Type B pancreatic cell (in vitro differentiated cells): ENCODE measurements at places on chromosomes 5 and 9. TPM values are rescaled to one million over a fixed set of nuclear protein-coding genes. Genes with fewer than 3 reads are reported as not detected.

DNA sequence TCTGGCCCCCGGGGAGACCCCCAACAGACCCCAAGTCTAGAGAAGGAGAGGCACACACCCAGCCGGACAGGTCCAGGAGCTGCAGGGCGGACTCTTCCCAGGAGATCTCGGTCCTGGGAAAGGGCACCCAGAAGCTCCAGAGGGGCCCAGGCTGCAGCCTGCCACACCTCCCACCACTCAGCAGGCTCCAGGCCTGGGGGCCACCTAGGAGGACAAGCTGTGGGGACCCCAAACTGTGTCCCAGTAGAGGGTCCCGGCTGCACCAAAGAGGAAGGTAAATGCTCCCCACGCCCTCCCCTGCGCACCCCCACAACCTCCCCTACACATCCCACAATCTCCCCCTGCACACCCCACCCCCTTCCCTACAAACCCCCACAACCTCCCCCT, 48.5 kb downstream of the PLEKHG4B start:
- H3K4me1 ChIP-seq: peaks cover 6% of the 10 kb centered on the region
- H3K4me3 ChIP-seq: no peak overlapping the region
- peaks cover 12% of the 10 kb centered on the region for H3K36me3 ChIP-seq
- no peaks in the 10 kb centered on the region for H3K27me3 ChIP-seq
- H3K27ac ChIP-seq: no peak overlapping the region
- no peak for DNase-seq

DNA sequence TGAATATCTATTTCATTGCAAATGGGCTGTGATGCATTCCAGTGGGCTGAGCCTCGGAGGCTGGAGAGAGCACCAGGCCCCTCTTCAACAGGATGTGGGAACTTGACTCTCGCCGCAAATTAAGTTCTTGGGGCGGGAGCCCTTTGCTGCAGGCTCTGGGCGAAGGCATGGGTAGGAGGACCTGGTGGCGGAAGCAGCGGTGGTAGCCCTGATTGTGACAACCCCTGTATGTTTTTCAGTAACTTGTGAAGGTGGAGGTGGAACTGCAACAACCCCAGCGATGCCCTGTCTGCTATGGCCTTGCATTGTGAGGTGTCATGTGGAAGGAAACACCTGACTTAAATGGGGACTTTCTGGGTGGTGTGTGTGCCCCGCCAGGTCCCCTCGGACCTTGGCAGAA, 9.4 kb downstream of the FYB1 start:
- no peaks in the 10 kb centered on the region for H3K36me3 ChIP-seq
- H3K27me3 ChIP-seq: peaks cover 4% of the 10 kb centered on the region
- H3K4me3 ChIP-seq: no peak overlapping the region
- H3K4me1 ChIP-seq: no peaks in the 10 kb centered on the region
- H3K27ac ChIP-seq: no peak overlapping the region

DNA sequence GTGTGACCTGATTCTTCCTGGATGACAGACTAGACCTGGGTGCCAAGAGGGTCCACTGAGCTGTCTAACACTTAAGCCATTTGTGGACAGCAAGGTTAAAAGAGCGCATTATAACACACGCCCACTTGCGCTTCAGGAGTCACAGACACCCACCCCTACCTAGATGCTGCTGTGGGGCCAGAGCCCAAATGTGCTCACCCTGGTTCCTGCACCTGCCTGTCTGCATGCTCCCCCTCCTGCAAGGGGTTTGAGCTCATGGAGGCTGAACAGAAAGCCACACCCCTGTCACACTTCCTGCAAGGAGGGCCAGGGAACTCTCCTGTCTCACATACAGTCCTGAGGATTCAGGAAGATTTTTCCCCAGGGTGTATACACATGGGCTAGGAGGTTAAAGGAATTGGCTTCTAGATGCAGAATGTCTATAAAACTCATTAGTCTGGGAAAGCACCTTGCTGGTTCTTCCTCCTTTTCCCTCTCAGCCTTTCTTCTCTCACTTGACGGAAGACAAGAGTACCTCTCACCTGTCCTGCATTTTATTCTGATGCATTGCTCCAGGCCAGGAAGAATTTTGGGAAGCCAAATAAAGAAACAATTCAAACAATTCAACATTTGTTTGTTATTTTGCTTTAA, 87.4 kb upstream of the LHFPL2 start:
- no peak overlapping the region for H3K27ac ChIP-seq
- H3K27me3 ChIP-seq: no peaks in the 10 kb centered on the region
- DNase-seq: no peak
- no peak overlapping the region for H3K4me3 ChIP-seq
- H3K4me1 ChIP-seq: peaks cover 3% of the 10 kb centered on the region

DNA sequence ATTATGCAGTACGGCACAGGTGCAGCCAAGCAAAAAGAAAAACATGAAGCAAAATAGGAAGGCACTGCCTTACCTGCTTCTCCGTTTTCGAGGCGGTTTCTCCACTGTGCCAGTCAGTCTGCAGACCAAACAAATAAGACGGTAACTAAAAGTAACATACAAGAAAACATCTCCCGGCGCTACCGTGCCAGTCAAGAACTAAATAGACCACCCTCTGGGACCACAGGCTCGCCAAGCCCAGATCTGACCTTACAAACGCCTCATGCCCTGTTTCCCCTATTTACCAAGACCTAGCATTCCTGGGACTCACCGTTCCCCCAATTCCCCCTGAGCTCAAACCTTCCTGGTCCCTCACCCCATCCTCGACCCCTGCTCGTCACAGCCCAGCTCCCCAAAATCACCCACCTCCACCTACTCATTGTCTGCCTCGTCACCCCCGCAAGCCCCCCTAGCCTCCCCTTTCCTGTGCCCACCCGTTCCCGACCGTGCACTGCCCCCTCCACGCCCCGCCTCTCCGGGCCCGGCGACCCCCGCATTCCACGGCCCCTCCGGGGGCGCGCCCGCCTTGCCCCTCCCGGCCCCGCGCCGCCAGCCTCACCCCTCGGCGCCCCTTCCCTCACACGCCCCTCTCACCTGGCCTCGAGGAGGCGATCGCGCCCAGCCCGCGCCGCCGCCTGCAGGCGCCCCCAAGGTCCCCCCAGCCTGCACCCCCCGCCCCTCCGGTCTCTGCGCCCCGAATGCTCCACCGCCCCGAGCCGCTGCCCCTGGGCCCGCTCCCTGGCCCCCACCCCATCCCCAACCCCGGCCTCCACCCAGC, 560 bp downstream of the SCAI start:
- H3K4me1 ChIP-seq: peaks cover 11% of the 10 kb centered on the region
- peaks cover 15% of the 10 kb centered on the region for H3K36me3 ChIP-seq
- DNase-seq: peak; percentile 70
- H3K27ac ChIP-seq: peak overlapping the region; percentile 82
- H3K4me3 ChIP-seq: peak overlapping the region; percentile 97

Gene GLDC
- total RNA-seq: 4.9 and 11.8 TPM in 2 replicates

Gene OTP
- 0.17 and 0.31 TPM in 2 replicates for total RNA-seq

GRCh38 chr9:87602933-87603643, 105.4 kb downstream of the DAPK1 start:
- H3K27ac ChIP-seq: peak overlapping the region; percentile 74
- H3K4me1 ChIP-seq: peaks cover 74% of the 10 kb centered on the region
- H3K27me3 ChIP-seq: no peaks in the 10 kb centered on the region
- no peak for DNase-seq
- peak overlapping the region; percentile 44 for H3K4me3 ChIP-seq

GRCh38 chr5:558871-559503, 34.7 kb upstream of the SLC9A3 start:
- DNase-seq: peak; percentile 42
- H3K27me3 ChIP-seq: peaks cover 11% of the 10 kb centered on the region
- no peaks in the 10 kb centered on the region for H3K4me1 ChIP-seq
- H3K36me3 ChIP-seq: no peaks in the 10 kb centered on the region

Gene AIF1L
- total RNA-seq: 44.1 and 50.3 TPM in 2 replicates

GRCh38 chr9:92664394-92665152, 5.4 kb downstream of the IPPK start:
- no peaks in the 10 kb centered on the region for H3K27me3 ChIP-seq
- H3K27ac ChIP-seq: peak overlapping the region; percentile 32
- H3K4me1 ChIP-seq: peaks cover 41% of the 10 kb centered on the region
- H3K36me3 ChIP-seq: peaks cover 12% of the 10 kb centered on the region
- peak overlapping the region; percentile 15 for H3K4me3 ChIP-seq

DNA sequence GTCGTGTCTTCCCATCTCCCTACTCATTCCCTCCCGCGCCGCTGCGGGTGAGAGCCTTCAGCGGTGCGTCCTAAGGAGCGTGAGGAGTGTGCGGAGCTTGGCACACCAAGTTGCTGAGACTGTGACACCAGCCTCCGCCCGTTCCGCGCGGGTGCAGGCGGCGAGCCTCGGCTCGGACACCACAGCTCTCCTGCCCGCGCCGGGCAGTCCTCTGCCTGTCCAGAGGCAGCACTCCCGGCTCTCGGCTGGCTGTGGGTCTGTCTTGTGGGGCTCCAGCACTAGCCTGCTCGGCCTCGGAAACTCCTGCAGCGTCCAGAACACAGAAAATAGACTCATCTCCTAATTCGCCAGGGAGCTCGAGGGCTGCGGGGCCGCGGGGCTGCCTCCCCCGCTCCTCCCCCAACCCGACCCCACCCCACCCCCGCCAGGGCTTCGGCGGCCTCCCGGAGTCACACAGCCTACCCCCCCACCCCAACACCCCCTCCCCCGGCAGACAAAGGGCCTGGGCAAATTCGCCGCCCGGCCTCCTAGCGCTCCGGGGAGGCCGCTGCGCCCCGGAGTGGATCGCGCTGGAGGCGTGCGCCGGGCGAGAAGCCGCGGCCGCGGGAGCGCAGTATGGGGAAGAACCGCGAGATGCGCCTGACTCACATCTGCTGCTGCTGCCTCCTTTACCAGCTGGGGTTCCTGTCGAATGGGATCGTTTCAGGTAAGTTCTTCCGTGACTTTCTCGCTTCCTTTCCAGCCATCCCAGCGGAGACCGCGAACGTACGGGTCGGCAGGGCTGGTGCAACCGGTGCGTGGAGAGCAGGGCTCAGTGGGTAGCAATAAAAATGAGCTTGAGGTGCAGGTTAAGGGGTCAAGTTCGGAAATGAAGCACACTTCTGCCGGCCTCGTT, at the start of gene ADAMTS19:
Gene ADAMTS19, plus strand, starts transcription at position 522 of the 895 bp plus-strand sequence. Its CDS starts 94 bp downstream, at position 616.
- no peaks in the 10 kb centered on the region for H3K36me3 ChIP-seq
- H3K27me3 ChIP-seq: peaks cover 20% of the 10 kb centered on the region

DNA sequence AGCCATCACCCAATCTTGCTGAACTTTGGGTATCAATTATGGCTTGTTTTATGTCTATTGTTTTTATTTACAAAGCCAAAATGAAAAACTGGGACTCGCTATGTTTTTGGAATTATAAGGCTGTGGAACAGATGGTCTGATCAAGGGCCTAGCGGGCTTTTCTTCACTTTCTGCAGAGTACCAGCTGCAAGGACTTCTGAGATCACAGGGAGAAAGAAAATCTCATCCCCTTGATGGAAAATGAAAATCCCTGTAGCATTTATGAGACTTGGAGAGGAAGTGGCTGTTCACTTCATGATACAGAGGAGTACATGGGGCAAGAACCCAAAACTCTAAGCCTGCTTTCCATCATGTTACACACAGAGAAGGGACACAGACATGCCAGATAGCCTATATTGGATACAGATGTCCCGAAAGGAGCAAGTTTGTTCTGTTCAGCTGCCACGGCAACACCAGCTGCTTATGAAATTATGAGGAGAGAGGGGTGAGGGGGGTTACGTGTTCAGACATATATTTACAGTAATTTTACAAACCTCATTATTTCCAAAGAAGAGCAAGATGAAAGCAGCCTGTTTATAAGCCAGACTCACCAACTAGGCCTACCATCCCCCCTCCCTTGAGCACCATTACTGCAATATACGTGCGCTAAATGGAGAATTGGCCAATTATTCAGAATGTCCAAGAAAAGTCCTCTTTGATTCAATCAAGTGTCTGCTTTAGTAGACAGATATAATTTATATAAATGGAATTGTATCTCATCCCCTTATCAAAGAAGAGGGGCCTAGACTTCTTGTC, 220.0 kb downstream of the MARCHF11 start:
- peaks cover 5% of the 10 kb centered on the region for H3K4me1 ChIP-seq
- no peaks in the 10 kb centered on the region for H3K27me3 ChIP-seq
- no peak for DNase-seq
- no peak overlapping the region for H3K4me3 ChIP-seq
- no peak overlapping the region for H3K27ac ChIP-seq

Gene NEK6
- 4.6 and 19.3 TPM in 2 replicates for total RNA-seq

DNA sequence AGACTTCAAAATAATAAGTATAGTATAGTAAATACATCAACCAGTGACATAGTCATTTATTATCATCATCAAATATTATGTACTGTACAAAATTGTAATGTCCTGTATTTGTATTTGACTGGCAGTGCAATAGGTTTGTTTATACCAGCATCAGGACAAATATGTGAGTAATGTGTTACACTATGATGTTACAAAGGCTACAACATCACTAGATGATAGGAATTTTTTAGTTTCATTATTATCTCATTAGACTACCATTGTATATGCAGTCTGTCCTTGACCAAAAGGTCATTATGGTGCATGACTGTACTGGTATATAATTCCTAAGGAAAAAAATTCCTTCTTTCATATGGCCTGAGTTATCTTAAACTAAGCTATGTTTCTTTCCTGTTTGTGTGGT, 63.6 kb upstream of the VCAN start:
- no peaks in the 10 kb centered on the region for H3K27me3 ChIP-seq
- no peaks in the 10 kb centered on the region for H3K4me1 ChIP-seq
- no peak overlapping the region for H3K4me3 ChIP-seq
